T-helper 9 cell (primary cell): ENCODE measurements at places on chromosomes 2 and 18.

DNA sequence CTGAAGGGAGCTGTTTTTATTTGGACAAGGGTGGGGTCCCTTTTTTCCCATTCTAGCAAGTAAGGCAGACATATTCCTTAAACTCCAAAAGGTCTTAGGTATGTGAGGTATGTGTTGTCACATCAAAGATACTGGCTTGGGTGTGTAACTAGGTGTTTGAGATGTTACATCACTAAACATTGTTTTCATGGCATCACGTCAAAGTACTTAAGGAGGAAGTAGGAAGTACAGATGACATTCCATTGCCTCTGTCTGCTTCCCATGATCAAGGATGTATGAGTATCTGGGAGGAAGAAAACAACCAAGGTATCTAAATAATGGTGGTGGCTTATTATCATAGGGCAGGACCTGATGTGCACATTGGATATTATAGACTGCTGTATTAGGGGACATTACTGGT lies 39.3 kb downstream of the CD302 start:
- no peak for DNase-seq

GRCh38 chr2:191436368-191437055 lies 191.3 kb downstream of the MYO1B start:
- no peak for DNase-seq

- DNase-seq: no peak
Measured at GRCh38 chr18:57353940-57354461, 1.6 kb downstream of the ST8SIA3 start.

GRCh38 chr18:4264347-4264791 lies 190.7 kb downstream of the DLGAP1 start:
- no peak for DNase-seq

DNA sequence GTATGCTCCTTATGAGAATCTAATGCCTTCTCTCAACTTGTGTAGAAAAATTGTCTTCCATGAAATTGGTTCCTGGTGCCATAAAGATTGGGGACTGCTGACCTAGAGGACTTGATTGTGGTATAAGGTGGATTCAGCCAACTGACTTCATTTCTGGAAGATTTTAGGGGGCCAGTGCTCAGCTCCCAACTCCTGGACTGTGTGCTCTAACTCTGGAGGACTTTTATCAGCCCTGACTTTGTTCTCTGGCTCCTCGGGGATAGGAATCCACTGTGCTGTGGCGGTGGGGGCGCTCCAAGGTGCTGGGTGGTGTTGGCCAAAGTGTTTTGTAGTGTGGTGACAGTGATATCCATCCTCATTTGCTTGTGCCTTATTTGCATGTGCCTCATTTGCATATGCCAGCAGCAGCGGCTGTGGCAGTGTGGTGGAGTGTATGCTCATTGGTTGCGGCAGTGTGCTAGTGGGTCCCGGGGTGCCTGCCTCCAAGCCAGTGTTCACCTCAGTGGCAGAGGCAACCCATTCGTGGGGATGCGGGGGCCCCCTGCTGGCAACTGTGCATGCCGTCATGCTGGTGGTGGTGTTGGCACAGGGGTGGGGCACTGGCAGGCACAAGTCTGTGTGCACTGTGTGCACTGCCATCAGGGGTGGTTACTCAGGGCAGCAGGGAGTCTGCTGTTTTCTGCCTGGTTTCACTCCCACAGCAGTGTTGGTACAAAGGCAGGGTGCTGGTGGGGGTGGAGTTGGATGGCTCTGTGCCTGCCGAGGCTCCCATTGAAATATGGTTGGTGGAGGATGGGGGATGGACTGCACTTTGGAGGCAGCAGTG lies 19.6 kb downstream of the EHBP1 start:
- peak; percentile 6 for DNase-seq
